ENCODE measurements at places on chromosomes 7 and 10.

DNA sequence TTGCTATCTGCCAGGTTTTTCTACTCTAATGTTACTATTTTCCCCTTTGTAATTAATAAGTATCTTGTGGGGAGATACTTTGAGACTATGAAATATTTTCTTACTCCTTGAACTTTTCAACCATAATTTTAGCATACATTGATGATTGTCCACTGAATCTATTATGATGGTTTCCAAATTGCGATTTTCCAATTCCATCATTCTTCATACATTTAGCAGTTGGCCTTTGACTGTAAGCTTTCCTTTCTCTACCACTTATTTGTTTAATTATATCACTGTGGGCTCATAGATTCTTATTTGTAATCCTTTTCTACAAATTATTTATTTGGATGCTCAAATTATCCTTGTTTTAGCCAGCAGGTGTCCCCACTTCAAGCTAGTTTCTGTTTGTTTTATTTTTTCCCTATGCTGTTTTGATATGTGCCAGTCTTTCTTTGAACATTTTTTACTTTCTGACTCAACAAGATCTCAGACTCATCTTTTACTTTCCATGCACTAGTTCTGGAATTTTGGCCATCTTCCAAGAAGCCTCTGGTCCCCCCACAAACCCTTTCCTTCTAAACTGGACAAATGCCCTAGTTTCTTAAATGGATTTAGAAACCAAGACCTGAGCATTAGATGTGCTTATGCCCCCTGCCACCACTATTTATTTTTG, 11.4 kb upstream of the MRPS16 start:
- DNase-seq, result no peak

GRCh38 chr10:49577182-49577925, 32.8 kb upstream of the SLC18A3 start:
- DNase-seq, result no peak

DNA sequence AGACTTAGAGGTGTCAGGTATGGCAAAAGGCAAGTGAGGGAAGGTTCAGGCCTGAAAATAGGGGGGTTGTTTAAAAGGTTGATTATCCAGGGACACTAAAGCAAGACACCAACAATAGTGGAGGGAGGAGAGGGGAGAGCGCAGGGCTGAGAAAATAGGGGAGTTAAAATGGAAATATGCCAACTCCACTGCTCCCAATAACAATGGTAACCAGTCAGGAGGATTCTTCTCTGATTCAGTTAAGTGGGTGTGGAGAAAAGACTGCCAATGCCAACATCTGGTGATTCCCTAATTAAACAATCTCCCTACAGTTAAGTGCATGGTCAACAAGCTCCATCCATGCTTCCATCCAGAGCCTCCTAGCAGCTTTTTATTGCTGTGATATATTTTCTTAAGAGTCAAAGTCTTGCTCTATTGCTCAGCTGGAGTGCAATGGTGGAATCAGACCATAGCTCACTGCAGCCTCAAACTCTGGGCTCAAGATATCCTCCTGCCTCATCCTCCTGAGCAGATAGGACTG, 183.3 kb downstream of the JAZF1 start:
- no peak for DNase-seq

DNA sequence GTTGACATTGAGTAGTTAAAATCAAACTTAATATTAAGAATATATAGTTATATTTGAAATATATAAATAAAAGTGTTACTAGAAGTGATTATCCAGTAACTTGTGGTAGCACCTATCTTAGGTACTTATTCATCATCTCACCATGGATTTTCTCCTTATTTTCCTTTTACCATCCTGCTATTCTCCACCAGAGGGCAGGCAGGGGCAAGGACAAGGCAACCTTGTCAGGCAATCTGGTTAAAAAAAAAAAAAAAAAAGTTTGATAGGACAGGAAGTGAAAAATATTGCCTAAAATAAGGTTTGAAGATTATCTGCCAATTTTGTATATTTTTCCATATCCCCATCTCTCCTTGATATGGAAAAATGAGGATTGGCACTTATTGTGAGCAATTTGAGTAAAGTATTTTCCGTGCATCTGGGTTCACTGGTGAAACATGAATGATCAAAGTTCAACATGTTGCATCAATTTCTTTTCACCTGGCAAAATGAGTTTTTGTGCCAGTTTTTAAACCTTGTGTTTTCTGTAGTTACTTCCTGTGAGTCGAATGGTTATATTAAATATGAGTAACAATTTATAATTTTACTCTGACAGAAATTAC, 256.7 kb downstream of the AGMO start:
- no peak for DNase-seq

DNA sequence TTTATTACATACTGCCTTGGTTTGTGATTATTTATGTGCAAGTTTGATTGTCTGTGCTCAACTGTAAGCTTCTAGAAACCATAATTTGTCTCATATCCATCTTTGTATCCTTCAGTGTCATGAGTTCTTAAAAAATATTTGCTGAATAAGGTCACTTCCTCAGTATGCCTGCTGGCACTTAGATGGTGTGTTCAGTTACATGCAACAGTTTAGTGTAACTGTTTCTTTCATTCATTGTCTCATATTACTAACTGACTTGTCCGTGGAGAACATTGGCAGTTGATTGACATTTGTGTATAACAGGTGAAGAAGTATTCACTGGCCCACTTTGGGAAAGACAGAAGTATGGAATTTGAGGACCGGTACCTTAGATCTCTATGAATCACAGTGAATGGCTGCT, 236.9 kb downstream of the PRKG1 start:
- DNase-seq, result no peak

DNA sequence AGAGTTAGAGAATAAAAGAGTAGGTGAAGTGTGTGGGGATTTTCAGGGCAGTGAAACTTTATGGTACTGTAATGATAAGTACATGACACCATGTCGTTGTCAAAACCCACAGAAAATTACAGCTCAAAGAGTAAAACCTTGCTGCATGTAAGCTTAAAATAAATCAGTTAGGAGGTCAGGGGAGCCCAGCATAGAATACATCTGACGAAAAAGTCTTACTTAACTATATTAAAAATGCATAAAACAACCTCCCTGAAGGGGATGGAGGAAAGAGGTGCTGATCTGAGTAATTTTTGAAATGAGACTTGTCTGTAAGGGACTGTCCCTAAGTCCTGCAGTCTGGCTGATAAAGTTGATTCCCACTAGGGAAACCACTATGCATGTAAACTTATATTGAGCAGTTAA, 49.8 kb upstream of the AKR1E2 start:
- no peak for DNase-seq

DNA sequence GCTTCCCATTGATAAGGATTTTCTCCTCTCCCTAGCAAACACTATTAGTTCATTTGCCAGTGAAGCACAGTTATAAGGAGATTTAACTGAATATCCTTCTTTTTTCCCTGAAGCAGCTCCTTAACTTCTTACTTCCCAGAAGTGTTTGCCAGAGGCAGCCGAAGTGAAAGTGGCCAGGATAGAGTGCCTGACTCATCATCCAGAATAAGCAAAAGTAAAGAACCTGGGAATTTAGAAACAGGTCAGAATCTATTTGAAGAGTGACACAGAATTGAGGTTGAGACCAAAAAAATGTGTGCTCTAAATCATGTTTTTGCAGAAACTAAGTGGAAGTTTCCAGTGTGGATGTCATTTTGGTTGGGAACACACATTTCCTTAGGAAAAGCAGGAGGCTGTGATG, 249.6 kb upstream of the VWC2 start:
- no peak for DNase-seq

GRCh38 chr7:51312951-51313737, 3.5 kb downstream of the COBL start:
- no peak for DNase-seq

- no peak for DNase-seq
Measured at GRCh38 chr10:114284346-114285071, 45.5 kb downstream of the VWA2 start.

DNA sequence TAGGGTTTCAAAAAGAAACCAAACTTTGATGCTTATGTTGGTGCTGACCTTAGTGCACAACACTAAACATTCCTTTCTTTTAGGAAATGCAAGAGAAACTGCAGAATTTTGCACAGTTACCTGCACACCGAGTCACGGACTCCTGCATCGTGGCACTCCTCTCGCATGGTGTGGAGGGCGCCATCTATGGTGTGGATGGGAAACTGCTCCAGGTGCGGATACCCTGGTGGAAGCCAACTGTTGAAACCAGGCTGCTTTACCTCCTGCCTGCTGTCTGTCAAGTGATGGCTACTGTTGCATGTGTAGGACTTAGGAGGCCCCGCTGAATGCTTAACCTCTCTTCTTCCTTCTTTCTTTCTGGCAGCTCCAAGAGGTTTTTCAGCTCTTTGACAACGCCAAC, 11.7 kb downstream of the CASP2 start:
- DNase-seq, result peak; percentile 45

GRCh38 chr7:108211382-108212201, 81.4 kb upstream of the LAMB4 start:
- DNase-seq, result no peak

DNA sequence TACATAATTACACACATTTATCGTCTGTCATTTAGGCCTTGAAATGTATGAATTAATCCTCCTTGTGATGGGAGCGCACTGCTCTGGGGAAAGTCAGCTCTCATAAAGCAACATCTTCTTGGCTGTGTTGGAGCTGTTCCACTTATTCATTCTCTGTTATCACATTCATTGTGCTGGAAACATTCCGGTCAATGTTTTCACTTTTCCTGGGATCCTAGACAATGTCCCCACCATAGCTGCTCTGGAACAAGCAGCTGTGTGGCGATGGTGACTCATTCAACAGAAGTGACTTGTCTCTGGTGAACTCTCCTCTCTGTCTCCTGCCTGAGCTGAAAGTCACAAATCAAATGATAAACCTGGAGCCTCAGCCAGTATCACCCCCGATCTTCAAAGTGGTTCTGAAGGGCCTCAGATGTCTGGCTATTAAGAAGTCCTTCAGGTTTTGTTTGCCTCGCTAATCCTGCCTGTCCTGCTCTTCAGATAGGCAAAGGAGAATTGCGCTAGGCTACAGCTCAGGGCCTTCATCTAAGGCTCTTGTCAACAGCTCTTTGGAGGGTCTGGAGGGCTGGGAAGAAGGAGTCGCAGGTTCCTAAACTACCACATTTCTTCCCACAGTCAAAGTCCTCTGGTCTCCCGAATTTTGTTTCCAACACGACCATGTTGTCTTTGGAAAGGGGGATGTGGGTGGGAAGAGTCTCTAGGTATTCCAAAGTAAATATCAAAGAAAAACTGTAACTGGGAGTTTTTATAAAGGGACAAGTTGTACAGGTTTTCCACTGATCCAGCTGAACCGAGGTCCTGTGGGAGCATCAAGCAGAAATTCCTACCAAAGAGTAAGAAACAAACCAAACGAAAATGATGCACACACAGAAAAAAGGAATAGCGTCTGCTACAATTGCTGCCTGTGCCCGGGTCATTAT, 29.3 kb downstream of the KLF6 start:
- no peak for DNase-seq

- no peak for DNase-seq
Measured at GRCh38 chr7:129443612-129444011, 9.4 kb downstream of the STRIP2 start.

All from stimulated activated CD4-positive, alpha-beta T cell treated with anti-CD3 and anti-CD28 coated beads, Interleukin-15, amount 100 ng/mL, for 48 hours (primary cell).